ENCODE measurements at places on chromosomes 5 and 9.

- DNase-seq = no peak
Observed at GRCh38 chr5:115549154-115549553, 4.6 kb upstream of the FEM1C start.

DNA sequence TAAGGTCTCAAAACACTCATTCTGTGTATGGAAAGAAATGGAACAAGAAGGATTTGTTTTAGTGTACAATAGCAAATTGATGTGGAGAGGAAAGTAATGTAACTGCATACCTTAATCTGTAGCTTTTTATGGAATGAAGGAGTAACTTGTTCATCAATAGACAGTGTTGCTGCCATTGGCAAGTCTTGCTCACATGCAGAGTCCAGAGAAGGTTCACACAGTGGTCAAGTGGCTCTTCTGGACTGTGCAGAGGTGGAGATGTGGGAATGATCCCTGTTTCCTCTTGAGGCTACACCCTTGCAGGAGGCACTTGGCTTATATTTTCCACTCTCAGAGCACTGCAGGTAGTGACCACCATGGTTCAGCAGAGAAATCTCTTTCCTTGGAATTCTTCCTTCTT lies 132.9 kb upstream of the ANKH start:
- no peak for DNase-seq

DNA sequence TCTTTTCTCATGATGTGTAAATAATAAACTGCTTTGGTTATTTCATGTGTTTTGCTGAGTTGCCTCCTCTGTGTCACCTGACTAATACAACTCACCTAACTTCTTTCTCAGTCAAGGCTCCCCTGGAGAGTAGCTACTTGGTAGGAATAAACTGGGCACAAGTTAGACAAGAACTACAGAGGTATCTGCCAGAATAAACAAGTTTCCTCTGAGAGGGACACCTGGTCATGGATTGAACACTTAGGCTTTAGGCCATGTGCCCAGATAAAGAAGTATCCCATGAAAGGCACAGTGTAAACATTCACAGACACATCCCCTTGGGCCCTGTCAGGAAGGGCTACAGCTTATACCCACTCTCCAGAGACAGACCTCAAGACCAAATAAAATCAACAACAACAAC lies 532.5 kb downstream of the KIF4B start:
- no peak for DNase-seq

- DNase-seq = no peak
Observed at GRCh38 chr5:102068870-102069269, 227.2 kb downstream of the SLCO4C1 start.

DNA sequence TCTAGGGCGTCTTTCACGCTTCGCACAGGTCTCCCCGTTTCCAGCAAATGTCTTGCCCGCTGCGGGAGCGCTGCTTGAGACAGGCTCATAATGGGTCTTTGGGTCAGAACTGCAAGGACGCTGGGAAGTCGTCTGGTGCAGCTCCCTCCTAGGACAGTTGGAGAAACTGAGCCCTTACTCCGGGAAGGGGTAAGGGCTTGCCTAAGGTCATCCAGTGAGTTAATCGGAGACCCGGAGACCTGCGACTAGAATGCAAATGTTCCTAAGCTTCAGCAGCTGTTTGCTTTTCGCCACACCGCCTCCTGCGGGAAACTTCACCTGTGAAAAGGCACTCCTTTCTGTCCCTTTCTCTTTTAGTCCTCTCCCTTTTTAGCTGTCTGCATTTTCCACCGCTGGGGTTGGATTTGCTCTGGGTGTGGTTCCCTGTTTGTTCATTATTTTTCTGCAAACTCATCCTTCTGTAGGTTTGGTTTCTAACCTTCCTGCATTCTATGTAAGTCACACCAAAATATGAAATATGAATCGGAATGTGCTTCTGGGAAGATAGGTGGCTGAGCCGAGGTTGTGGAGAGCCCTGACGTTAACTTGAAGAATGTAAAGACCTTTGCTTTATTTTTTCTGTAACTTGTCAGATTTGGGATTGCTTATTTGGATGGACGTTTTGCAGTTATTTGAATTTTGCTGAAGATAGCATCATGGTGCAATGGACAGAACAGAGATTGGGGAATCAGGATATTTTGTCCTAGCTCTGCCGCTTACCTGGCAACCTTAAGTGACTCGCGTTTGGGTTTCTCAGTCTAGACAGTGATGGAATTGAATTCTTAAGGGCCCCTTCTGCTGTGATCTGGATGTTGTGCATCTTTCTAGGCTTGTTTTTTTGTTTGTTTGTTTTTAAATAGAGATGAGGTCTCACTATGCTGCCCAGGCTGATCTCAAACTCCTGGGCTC lies 909 bp downstream of the SLC36A1 start:
- DNase-seq = no peak

DNA sequence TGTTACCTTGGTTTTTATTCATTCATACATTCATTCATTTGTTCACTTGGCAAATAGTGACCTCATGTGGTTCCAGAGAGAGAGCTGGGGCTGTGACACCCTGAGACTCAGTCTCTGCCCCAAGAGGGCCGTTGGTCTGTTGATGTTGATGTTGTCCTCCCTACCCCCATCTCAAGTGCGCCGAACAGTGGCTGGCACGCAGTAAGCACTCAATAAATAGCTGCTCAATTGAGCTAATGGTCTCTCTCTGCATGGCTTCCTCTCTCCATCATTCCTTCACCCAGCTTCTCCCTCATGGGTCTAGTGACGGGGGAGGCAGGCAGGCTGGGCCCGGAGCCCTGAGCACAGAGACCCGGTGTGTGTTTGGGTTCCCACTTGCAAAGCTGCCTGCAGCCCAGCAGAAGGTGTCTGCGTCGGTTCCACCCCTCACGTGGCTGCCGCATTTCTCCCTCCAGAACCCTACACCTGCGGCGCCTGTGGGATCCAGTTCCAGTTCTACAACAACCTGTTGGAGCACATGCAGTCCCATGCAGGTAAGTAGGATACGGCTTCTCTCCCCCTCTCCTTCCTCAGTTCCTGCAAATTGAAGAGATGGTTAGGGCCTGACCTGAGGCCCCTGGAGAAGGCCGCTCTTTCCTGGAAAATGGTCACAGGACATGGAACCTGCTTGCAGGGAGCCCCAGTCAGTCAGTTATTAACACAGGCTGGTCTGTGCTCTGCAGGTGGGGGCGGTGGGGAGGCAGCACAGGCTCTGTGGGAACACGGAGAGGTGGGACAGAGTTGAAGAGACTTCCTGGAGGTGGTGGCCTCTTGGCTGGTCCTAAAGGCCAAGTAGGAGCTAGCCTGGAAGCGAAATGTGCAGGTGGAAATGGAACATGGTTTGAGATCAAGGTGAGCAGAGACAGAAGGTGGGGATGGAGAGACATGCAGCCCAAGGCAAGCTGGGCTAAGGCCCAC lies 42.0 kb downstream of the AMBP start:
- DNase-seq = no peak

GRCh38 chr5:124071039-124071438 lies 559.1 kb downstream of the CSNK1G3 start:
- no peak for DNase-seq

GRCh38 chr5:75885849-75886596 lies 168.8 kb upstream of the POC5 start:
- no peak for DNase-seq

DNA sequence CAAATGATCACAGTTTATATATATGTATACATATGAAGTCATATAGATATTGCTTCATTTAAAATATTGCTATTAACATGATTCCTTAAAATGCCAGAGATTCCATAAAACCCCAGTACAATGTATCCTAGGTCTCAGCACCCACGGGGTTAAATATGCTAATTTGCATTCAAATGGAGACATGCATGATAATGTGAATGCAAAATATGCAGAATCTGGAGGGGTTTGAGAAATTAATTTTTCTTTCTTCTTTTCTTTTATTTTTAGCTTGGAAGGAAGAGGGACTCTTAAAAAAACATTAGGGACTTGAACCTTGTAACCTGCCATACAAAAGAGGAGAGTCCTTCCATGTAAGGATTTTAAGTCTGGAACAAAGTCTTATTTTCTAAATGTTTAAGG lies 211.9 kb downstream of the MEF2C start:
- DNase-seq = no peak

GRCh38 chr5:63831381-63831780 lies 130.9 kb downstream of the HTR1A start:
- DNase-seq = no peak

DNA sequence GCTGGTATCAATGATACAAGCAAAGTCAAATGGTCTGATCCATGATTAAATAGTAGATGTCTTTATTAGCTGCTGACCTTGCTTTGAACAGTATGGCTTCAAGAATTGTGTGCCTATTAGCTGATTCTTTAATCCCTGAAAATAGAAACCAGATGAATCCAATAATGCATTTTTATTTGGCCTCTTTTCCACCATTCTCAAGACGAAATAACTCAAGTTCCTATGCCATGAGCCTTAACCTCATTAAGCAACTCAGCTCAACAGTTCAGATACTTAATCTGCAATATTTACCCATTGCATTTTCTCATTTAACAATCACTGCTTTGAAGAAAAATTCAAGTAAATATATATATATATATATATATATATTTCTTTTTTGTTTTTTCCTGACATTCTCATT lies 588.6 kb upstream of the MEF2C start:
- DNase-seq = no peak

GRCh38 chr9:5455181-5455580 lies 4.8 kb downstream of the CD274 start:
- no peak for DNase-seq

- DNase-seq = no peak
Observed at GRCh38 chr5:139971202-139971725, 71.8 kb downstream of the NRG2 start.

- DNase-seq = no peak
Observed at GRCh38 chr5:35651002-35651756, 33.5 kb downstream of the SPEF2 start.

DNA sequence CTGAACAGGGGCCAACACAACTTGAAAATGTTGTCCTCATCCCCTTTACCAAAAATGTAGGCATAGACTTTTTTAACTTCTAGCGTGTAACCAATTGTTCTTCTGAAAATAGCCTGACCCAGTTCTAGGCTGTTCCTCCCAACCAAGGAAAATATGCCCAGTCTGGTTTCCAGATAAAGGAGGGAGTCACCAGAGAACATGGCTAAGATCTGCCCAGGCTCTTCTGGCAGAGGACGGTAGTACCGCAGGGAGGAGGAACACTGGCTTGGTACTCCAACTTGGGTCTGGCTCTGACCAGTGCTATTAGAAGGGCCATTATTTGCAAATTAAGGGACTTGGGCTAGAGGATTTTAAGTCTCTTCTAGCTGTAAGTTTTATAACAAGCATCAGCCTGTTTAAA lies 63.1 kb downstream of the GRAMD2B start:
- no peak for DNase-seq

DNA sequence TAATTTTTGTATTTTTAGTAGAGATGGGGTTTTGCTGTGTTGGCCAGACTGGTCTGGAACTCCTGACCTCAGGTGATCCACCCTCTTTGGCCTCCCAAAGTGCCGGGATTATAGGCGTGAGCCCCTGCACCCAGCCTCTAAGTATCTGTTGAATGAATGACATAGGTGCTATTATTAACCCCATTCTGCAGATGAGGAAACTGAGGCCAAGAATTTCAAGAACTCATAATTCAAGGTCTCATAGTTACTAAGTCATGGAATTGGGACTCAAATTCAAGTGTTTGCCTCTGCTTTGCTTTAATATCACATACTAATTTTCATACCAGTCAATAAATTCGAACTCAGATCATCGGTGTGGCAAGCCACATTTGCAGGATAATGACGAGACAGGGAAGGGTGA lies 1.9 kb downstream of the KIF20A start:
- DNase-seq = no peak

DNA sequence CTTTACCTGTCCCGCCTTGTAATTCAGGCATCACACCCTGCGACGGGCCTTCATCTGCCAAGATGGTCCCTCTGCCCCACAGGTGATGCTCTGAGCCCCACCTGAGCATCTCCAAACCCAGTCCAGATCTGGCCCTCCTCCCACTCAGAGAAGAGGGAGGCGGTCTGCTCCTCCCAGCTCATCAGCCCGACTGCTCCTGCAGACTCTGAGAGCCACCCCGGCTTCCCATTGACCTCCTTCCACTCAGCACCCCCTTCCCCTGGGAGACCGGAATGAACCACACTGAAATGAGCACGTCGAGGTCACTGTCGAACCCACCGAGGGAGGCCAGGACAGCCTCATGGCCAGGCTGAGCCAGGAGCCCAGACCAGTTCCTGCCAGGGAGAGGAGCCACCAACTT lies 12.8 kb downstream of the ABO start:
- no peak for DNase-seq

DNA sequence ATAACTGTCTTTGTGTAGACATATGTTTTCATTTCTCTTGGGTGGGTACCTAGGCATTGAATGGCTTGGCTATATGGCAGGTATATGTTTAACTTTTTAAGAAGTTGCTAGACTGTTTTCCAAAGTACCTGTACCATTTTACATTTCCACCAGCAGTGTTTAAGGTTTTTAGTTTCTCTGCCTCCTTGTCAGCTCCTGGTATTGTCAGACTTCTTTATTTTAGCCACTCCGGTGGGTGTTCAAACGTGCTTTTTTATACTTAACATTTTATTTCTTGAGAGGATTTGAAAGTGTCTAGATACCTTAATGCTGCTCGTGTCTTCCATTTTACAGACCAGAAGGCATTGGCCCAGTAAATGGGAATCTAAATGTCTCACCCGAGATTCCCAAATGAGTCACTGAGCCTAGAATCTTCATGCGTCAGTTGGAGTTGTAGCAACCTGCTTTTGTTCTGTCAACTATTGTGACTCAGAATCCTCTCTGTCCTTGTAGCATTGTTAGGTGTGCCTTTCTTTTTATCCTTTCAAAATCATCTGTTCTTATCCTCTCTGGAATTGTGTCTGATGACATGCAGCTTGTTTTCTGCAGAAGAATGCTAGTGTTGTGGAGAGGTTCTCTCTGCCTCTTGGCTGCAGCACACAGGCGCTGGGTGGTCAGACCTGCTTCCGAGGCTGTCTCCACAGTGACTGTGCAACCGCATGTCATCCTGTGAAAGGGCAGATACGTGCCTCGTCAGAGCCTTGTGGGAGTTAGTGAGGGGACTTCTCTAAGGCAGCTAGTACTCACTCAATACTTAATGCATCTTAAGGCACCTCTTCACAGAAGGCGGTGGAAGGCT lies 291.8 kb downstream of the AOPEP start:
- no peak for DNase-seq

DNA sequence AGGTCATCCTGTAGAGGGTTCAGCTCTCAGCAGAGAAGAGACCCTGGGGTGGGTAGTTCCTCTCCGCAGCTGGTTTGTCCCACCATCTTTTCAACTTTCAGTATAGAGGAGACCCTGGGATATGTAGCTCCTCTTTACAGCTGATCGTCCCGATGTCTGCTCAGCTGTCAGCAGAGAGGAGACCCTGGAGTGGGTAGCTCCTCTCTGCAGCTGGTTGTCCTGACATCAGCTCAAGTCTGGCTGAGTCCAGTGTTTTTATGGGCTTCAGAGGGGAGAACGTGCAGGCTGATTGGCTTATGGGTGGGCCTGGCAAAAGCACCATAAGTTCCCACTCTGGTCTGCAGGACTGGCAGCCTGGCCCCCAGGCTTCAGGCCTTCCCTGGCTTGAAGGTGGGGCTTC lies 80.8 kb downstream of the NLN start:
- no peak for DNase-seq

DNA sequence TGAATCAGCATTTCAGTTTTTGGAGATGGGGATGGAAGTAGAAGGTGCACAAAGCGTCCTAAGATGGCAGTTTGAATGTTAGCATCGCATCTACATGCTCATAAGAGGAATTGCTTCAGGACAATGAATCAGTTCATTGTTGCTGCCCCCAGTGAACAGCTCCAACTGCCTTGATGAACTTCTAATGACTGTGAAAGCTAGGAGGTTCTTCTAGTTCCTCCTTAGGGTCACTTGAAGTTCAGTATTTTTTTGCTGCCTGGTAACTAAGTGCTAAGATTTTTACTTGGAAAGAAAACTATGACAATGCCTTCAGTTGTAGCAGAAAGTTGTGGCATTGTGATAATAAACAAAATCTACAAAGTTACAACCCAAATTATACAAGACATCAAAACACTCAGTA lies 271.6 kb downstream of the RAB3C start:
- no peak for DNase-seq

Measured in cortex of kidney (tissue), 1 donor.